ENCODE measurements at places on chromosomes 6 and 20. TPM values are rescaled to one million over a fixed set of nuclear protein-coding genes. Genes with fewer than 3 reads are reported as not detected.

The DLK2 gene
- 8.9 TPM for total RNA-seq

The LCA5 gene
- total RNA-seq: 8.0 TPM

The TCF21 gene
- total RNA-seq: not detected

The KCNK16 gene
- total RNA-seq: not detected

The RSPH9 gene
- total RNA-seq: not detected

The FRS3 gene
- total RNA-seq: 4.3 TPM

The TREM2 gene
- 31.6 TPM for total RNA-seq

The POU5F1 gene
- 0.64 TPM for total RNA-seq

The IL17A gene
- not detected for total RNA-seq

The KIFC1 gene
- total RNA-seq: 3.2 TPM

The CD83 gene
- total RNA-seq: 4.0 TPM

The ELOVL4 gene
- 1.9 TPM for total RNA-seq

The MCCD1 gene
- total RNA-seq: not detected

The COL12A1 gene
- total RNA-seq: 441 TPM

The PROKR2 gene
- not detected for total RNA-seq

The NINL gene
- 15.5 TPM for total RNA-seq

The SMPDL3A gene
- 9.1 TPM for total RNA-seq

The SLC12A5 gene
- not detected for total RNA-seq

The STK35 gene
- total RNA-seq: 26.3 TPM

Measured in breast epithelium (tissue), 4 donors.